ENCODE measurements at places on chromosomes 11 and 22.

DNA sequence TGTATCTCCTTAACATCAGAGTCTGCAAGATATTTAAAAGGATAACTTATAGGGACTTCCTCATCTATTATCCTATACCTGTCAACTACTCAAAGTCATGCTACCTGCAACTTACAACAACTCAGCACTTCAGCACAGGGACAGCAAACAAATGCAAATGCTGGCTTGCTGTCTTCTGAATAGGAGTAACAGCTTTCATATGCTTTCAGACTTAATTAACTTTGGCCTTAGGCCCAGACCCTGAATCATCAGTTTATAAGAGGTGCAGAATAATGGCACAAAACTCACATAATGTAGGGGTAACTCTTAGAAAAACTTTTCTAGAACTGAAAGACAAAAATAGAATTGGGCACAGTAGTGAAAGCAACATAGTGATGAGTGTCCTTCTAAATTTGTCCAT is 953.4 kb downstream of the DLG2 start:
- peak; percentile 10 for DNase-seq

GRCh38 chr11:45176996-45177395 is 30.6 kb downstream of the PRDM11 start:
- DNase-seq, result peak; percentile 37

GRCh38 chr11:67484847-67485311 is 2.1 kb downstream of the AIP start:
- no peak for DNase-seq

DNA sequence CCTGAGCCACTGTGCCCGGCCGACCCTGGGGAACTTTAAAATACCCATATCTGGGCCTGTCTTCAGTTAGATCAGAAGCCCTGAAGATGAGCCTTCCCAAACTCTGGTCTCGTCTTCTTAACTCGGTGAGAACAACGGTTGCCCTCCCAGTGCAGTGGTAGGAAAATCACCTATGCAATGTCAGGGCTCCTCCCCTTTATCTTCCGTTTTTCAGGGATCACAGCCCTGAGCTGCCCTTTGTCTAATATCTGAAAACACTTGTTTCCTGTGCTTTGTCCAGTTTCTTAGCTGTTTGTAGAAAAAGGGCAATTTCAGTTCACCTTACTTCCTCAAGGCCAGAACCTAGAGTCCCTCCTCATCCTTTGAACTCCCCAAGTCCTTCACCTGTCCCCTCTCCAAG is 9.4 kb downstream of the DRAP1 start:
- no peak for DNase-seq

GRCh38 chr22:24107661-24108060 is 73.6 kb upstream of the SUSD2 start:
- DNase-seq, result peak; percentile 72

Measured in lung (tissue), 17 donors.